ENCODE measurements at places on chromosomes 1 and 21.

DNA sequence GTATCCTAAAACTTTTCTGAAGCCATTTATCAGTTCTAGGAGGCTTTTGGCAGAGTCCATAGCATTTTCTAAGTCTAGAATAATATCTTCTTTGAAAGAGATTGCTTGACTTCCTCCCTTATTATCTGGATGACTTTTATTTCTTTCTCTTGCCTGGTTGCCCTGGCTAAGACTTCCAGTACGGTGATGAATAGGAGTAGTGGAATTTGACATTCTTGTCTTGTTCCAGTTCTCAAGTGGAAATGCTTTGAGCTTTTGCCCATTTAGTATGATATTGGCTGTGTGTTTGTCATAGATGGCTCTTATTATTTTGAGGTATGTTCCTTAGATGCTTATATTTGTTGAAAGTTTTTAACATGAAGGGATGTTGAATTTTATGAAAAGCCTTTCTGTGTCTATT, 1647.9 kb downstream of the PLA2G4A start:
- no peak for DNase-seq

DNA sequence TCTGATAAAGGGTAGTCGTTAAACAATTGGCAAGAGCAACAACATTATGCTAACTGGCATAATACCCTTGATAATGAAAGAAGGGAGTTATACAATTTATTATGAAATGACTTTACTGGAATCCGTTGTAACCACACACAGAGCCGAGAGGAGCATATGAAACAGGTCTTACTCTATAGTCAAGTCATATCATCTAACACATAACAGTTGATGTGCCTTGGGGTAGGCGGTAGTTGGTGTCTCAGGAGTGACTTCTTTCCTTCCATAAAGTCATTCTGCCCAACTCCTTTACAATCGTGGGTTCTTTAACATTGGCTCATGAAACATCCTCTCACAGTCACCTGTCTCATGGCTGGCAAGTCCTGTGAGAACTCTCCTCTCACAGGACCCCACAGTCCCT, 225.2 kb downstream of the LTN1 start:
- no peak for DNase-seq

DNA sequence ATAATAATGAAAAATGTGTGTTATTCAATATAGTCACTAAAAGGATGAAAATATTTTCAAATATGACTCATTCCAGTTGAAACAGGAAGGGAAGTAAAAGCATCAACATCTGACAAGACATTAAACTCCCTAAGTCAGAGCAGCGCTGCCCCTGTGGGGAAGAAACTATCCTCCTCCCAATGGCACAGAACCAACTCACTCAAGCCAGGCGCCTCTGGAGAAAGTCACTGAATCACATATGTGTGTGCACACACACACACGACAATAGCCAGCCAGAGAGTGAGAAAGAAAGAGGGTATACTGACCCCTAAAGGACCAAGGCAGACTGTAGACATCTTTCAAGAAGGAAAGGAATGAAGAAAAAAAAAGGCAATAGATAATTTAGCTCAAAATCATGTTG, 126.9 kb downstream of the SETD4 start:
- no peak for DNase-seq

DNA sequence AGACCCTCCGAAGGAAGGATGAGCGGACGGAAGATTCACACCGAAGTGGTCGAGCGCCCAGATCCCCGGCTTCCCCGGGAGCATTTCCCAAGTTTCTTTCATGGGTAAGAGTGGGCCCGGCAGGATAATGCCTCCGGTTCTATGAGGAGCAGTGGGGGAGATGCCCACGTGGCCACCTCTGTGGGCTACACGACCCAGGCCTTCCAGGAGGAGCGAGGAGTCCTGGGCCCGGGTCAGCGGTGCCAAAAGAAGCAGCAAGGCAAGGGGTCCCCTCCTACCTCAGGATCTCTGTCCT, 7.9 kb upstream of the NBPF11 start:
- no peak for DNase-seq

- DNase-seq = no peak
Measured at GRCh38 chr1:229012823-229013222, 258.1 kb upstream of the RAB4A start.

DNA sequence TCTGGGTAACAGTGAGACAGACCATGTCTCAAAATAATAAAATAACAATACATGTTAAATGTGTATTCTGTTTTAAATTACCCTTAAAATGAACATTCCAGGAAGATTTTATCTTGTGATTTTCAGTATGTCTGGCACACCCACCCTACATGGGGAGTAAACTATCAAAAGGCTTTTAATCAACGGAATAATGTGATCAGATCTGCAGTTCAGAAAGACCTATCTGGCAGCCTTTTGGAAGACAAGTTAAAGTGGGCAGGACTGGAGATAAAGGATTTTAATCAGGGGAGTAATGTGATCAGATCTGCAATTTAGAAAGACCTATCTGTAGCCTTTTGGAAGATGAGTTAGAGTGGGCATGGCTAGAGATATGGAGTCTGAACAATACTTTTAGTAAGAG, 10.1 kb downstream of the MED8 start:
- DNase-seq = no peak

DNA sequence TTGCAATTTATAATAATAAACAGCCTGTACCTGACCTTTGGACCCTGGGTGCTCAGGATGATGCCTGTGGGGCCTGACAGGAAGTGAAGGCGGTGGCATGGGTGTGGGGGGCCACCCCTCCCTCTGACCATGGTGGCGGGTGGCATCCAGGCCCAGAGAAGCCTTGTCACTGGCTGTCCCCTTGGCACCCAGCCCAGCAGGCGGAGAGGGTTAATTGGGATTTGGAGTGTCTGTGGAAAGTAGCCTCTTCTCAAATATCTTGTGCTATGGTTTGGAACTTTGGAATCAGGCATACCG, 20.5 kb downstream of the SOX13 start:
- DNase-seq = no peak

DNA sequence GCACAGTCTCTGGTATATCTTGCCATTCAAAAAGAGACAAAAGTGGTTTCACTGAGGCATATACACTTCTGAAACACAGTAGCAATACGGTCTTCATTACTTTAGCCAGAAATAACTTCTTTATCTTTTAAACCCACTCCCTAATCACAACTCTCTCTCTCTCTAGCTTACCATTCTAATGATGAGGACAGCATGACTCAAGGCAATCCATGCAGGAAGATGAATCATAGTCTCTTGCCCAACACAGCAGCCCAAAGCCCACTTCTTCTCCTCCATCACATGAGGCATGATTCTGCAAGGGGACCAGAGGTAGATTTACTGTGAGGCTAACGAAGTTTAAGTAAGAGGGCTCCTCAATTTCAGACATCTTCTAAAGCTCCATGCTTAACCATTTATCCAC, 285.0 kb upstream of the NR5A2 start:
- no peak for DNase-seq

DNA sequence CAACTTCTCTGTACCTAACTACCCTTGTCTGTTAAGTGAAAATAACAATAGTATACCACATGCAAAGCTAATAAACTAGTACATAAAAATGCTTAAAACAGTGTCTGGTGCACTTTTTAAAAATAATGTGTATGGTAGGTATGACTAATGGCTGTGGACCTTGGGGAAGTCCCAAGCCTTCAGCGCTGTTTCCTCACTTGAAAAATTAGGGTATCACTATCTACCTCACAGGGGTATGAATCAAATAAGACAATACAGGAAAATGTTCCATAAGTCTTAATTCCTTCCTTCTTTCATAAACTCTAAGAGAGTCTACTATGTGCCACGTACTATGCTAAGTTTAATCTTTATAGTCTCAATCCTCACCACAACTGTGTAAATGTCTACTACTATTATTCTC, 32.0 kb downstream of the EGLN1 start:
- DNase-seq = no peak

GRCh38 chr1:216554934-216555333, 131.7 kb upstream of the USH2A start:
- no peak for DNase-seq

DNA sequence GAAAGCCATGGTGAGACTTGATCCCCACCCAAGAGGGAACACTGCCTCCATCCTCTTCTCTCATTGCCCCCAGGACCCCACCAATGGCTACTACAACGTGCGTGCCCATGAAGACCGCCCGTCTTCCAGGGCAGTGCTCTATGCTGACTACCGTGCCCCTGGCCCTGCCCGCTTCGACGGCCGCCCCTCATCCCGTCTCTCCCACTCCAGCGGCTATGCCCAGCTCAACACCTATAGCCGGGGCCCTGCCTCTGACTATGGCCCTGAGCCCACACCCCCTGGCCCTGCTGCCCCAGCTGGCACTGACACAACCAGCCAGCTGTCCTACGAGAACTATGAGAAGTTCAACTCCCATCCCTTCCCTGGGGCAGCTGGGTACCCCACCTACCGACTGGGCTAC, 86.1 kb upstream of the CD1D start:
- DNase-seq = no peak

- no peak for DNase-seq
Measured at GRCh38 chr1:11486231-11487009, 7.5 kb downstream of the DISP3 start.

GRCh38 chr1:197572169-197572568, 203.1 kb downstream of the DENND1B start:
- DNase-seq = no peak

DNA sequence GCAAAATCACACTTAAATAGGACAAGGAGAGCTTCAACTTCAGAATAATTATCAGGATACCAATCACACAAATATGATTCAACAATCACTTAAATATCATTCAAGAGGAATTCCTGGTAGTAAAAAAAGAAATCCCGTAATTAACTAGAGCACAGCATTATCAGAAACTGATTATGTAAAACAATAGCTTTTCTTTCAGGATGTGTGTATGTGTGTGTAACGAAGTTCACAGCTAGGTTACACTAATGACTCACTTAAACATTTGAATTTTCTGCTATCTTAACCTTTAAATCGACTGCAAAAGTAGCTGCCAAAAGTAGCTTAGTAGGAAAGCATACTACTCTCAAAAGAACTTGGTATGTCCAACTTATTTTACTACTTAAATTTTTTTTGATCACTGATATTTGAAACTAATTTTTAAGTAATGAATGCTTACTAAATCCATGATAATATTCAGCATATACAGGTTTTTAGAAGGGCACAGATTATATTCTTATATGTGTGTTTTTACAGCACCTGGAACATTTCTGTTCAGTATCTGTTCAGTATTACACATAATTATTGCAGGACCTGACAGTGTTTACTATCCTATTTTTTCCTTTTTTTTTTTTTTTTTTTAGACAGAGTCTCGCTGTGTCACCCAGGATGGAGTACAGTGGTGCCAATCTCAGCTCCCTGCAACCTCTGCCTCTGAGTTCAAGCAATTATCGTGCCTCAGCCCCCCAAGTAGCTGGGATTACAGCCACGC, 4.2 kb downstream of the RERE start:
- DNase-seq = no peak

Measured in NCI-H1417 treated with DMSO at 0.1 percent for 48 hours (cell line).